ENCODE measurements at places on chromosomes 13 and 19.

GRCh38 chr19:44685877-44686276 is 13.1 kb upstream of the CEACAM16 start:
- DNase-seq = peak; percentile 6

DNA sequence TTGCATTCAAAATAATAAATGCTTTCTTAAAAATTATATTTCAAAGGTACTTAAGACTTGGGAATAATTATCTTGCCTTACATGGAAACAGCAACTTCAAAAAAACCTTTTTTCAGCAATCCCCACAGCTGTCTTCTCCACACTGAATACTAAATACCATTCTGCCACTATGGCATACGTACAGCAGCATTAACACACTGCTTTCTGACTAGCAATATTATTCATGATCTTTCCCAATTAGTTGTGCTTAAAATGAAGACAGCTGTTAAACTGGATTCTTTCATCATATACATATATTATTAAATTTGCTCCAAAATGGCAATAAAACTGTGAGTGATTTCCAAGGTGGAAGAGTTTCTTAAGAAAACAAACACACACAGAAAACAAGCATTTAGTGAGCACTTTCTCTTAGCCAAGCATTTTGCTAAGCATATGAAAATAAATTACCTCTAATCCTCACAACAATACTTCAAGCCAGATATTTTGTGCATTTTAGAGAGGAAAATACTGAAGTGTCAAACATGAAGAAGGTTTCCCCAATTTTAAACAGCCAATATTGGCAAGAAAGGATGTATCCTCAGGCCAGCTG is 609.5 kb downstream of the SLITRK1 start:
- DNase-seq = no peak

GRCh38 chr13:35833608-35834275 is 297.4 kb downstream of the DCLK1 start:
- no peak for DNase-seq

DNA sequence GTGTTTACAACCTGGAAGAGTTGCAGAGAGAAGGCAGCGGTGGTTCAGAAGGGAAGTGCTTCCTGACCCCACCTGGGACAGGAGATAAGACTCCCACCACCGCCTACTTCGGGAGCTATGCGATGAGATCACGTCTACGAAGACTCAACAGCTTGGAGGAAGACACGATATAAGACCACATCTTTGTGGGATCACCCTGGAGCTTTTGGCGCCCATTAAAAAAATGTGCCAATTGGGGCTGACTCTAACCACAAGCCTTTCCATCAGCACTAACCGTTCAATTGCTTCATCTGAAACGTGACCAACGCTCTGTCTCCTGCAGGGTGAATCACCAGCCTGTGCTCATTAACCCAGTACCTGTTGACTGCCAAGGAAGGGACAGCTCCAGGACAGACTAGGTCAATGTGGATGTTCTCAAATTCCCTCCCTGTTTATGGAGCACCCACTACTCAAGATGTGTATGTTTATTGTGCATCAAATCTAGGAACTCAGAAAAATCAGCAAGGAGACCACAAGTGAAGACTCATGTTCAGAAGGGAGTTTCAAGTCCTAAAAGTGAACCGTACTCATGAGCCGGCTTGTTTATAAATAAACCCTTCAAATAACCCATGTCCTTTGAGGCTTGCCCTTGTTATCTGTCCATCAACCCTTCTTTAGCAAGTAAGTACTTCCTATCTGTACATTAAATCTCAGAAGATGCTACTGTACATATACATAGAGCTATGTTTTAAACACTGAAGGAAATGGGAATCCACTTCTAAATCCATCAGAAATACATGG is 67.5 kb downstream of the LATS2 start:
- DNase-seq = no peak

GRCh38 chr19:31348481-31349159 is 616 bp downstream of the TSHZ3 start:
- no peak for DNase-seq

GRCh38 chr19:54422136-54422535 is 6.9 kb downstream of the TTYH1 start:
- no peak for DNase-seq

DNA sequence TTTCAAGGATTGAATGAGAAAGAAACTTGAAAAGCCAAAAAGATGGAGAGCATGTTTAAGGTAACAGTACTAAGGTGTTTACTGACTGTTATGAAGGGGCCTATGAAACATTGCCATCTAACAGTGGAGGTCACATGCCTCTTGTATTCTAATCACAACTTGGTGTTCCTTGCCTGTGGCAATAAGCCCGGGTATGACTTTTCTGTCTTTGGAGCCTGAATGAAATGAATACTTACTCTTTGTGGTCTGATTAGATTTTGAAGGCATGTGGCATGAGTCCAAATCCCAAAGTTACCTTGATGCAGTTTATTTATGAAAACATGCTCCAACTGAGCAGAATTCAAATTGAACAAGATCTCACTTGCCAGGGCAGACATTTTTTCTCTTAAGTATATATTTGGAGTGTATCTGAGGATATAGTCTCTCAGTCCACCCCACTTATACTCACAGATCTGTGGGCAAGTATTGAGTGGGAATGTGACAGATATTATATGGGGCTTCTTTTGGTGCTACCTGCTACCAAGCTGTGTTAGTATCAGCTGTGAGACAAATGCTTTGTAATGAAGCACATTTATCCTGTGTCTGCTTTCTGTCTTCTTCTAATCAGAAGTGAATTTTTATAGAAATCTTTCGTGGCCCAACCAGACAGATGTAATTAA is 67.5 kb downstream of the B3GLCT start:
- no peak for DNase-seq

GRCh38 chr19:5246554-5247155 is 94.0 kb downstream of the PTPRS start:
- DNase-seq = no peak

- DNase-seq = peak; percentile 5
Measured at GRCh38 chr13:50635504-50635903, 208.0 kb downstream of the DLEU7 start.

- no peak for DNase-seq
Measured at GRCh38 chr19:13942023-13942684, 3.9 kb upstream of the PODNL1 start.

DNA sequence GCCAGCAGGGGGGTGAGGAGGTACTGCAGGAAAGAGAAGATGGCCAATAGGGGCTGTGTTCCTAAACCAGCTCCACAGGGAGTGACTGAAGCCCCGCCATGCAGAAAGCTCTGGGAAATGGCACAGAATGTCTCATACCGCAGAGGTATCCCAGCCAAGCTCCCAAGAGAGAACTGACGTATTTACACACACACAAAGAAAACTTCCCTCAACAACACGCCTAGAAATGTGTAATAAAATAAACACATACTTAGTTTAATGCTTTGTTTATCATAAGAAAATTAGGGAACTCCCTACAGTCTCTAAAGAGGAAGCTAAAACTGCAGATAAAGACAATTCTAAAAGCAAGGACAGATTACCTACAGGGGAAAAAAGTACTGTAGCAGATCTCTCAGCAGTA is 40.0 kb downstream of the ESD start:
- DNase-seq = no peak

DNA sequence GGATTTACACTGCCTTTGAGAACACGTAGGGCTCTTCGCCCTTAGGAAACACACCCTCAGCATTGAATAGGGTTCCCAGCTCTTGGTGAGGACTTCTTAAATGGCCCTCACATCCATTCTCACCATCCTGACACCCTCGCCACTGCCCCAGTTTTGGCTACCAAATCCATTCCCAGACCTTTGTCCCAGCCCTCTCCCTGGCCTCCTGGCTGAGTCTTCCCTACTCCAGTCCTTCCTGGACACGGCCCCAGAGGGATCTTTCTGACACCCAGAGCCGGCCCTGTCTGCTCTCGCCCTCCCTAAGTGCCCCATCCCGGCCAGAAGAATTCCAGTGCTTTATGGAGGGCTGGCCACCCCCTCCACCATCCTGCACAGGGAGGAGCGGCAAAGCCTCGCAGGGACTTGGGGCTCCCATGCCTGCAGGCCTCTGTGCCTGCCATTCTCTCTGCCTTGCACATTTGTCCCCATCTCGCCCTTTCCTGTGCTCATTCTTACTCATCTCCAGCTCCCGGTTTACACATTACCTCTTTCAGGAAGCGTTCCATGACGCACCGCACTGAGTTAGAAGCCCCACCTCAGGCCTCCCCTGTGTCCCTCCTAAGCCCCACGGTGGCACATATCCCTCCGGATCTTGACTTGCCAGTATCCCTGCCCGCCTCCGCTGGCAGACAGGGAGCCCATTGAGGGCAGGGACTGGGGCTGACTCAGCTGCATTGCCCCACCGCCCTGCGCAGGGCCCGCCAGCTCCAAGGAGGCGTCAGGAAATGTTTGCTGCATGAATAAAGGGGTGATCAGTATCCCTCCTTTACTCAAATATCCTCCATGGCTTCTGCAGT is 11.0 kb upstream of the KLK14 start:
- DNase-seq = no peak

- DNase-seq = no peak
Measured at GRCh38 chr19:36103842-36104552, 6.9 kb upstream of the OVOL3 start.

- DNase-seq = no peak
Measured at GRCh38 chr19:30780456-30780855, 408.3 kb downstream of the ZNF536 start.

- no peak for DNase-seq
Measured at GRCh38 chr19:16452325-16452724, 19.4 kb downstream of the EPS15L1 start.

DNA sequence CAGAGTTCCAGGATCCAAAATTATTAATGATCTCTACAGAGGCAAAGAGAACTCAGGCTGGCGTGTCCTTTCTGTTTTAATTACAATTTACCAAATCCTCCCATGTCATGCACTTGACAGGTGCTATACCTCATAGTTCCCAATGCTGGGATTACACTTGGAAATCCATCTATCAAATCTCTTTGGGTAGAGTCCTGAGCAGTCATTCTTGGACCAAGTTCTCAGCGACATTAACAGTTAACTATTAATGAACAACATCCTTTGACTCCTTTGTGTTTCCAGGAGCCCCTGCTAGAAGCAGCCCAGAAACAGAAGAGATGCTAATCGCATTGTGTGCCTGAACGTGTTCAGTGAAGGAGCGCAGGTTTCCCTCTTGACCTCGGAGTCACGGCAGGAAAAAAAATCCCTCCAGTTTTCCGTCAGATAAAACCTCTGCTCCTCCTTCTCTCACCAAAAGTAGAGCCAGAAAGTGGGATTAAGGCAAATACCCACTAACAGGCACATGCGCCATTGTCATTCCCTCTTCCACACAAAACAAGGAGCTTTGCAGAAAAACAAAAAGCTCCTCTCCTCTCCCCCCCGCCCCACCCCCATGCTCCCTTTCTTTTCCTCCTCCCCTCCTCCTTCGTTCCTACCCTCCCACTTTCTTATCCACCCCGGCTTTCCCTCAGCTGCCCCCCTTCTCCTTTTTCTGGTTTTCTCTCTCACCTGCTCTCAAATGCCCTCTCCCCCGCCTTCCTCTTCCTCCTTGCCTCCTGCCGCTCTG is 224.7 kb downstream of the ZIC5 start:
- DNase-seq = no peak
